ENCODE measurements at places on chromosomes 2 and 18.

DNA sequence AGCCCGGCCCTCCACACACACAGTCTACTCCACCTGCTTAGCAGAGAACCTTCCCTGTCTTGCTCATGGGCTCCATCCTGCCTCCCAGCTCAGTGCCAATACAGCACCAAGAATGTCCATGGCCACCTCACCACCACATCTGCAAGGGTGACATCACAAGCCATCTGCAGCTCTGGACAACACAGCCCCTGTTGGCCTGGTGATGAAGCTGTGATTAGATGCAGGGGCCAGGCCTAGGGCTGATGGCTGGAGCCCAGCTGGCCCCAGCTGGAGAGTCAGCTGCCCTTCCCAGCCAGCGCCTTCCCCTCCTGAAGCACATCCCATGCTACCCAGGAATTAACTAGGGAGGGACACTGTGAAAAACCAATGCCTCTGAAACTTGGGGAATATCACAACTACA, 91.1 kb downstream of the TTC32 start:
- DNase-seq: no peak

GRCh38 chr2:233756429-233757081, 3.5 kb upstream of the UGT1A1 start:
- no peak for DNase-seq

GRCh38 chr2:29226808-29227207, 111.6 kb downstream of the CLIP4 start:
- DNase-seq: no peak

GRCh38 chr2:231710799-231711676, 2.7 kb downstream of the PTMA start:
- DNase-seq: no peak

DNA sequence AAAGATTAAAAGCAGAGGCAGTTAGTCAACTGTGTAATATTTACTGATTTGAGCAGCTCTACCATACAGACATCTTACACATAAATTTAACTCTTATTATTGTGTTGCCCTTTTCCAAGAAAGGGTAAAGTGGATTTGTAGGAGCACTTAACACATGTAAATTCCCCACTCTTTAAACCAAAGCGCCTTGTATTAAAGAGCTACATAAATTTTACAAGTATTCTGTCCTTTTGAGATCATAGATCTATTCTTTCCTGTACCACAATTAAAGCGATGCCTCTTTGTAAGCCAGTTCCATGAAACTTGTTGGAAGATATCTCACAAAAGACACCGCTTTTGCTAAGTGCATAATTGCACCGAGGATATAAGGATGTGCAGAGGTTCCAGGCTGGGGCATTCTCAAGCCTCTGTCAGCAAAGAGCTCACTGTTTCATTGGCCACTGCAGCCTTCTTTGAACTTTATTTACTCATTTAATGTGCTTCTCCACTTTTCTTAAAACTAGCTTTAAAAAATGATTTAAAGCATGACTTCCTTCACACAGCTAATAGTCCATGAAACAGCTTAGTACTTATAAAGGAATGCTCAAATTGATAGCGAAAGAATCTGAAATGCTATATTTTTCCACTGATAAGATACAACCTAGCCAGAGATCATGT, 520.0 kb upstream of the TCF4 start:
- no peak for DNase-seq

DNA sequence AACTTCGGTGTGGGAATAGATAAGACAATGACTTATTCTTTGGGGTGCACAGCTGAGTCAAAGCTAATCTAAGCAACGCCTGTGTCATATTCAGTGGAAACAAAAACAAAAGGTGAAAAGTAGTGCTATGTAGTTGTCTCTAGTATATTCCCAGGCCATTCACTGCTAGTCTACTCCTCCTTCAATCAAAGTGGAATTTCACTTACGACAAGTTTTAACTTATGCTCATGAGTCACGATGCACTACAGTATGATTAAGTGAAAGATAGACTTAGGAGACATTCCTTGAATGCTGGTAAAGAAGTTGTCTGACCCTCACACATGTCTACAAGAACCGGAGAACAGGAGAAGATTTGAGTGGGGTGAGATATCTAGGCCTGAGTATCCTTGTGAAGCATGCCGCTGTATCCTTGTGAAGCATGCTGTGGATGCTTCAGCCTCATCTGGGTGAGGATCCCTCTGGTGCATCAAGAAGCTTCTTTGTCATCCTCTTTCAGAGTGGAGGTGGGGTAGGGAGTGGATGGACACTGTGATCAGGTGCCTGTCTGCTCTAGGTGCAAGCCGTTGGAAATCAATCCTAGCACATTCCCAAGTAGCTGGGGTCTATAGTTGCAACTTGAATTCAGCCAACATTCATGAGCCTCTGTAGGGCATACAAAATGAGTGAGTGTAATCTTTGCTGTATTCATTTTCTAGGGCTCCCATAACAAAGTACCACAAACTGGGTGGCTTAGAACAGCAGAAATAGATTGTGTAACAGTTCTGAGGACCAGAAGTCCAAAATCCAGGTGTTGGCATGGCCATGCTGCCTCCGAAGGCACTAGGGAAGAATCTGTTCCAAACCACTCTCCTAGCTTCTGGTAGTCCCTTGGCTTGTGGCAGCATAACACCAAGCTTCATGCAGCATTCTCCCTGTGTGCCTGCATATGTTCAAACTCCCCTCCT, 173.5 kb upstream of the FN1 start:
- no peak for DNase-seq

- no peak for DNase-seq
Measured at GRCh38 chr2:158095912-158096311, 5.8 kb upstream of the UPP2 start.

Data from NCI-H774 (cell line).